Activated CD4-positive, alpha-beta T cell treated with anti-CD3 and anti-CD28 coated beads for 24 hours (primary cell): ENCODE measurements at places on chromosomes 3 and 15.

- no peak for DNase-seq
Observed at GRCh38 chr15:100909989-100910955, 8.9 kb upstream of the LRRK1 start.

DNA sequence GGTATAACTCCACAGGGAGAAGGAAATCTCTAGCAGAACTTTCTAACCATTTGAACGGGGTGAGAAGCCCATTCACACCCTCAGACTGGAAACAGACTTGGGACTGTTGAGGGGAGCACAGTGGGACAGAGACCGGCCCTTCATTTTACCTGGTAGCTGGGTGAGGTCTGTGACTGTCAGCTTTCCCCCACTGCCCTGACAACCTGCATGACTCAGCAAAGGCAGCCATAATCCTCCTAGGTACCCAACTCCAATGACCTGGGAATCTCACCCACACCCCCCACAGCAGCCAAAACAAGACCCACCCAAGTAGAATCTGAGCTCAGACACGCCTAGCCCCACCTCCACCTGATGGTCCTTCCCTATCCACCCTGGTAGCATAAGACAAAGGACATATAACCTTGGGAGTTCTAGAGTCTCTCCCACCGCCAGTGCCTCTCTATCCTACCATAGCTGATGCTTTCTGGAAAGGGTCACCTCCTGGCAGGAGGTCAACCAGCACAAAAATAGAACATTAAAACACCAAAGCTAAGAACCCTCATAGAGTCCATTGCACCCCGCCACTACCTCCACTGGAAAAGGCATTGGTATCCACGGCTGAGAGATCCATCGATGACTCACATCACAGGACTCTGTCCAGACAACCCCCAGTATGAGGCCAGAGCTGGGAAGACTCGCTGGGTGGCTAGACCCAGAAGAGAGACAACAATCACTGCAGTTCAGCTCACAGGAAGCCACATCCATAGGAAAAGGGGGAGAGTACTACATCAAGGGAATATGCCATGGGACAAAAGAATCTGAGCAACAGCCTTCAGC is 28.0 kb downstream of the SENP7 start:
- no peak for DNase-seq

DNA sequence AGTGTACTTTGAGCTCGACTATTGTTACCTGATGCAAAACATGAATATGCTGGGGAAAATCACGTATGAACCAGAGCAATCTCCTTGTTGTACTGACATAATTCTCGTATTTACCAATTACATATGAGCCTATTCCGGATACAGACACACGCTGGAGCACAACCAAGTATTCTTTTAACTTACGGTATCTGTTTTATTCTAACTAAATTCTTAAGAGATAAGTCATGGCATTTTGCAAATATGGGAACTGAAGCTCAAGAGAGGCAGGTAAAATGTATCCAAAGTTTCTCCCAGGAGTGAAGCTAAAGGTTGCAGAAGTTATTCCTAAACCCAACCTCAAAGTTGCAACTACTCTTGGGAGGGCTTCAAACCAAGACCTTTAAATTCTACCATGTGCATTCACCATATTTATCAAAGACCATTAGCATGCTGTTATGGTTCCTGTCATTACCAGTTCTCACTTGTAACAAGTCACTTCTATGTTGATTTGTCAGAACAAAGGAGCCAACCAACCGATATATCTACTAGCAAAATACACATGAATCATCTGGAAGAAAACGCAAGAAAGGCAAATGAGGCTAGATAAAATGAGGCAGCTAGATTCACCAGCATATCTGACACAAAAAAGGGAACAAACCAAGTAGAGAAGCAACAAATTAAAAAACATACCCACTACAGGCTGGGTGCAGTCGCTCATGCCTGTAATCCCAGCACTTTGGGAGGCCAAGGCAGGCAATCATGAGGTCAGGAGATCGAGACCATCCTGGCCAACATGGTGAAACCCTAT is 17.8 kb downstream of the TBL1XR1 start:
- no peak for DNase-seq

GRCh38 chr3:5195605-5196004 is 8.1 kb downstream of the EDEM1 start:
- no peak for DNase-seq

- DNase-seq, result no peak
Observed at GRCh38 chr3:101591071-101591470, 17.1 kb downstream of the PCNP start.
